ENCODE measurements at places on chromosomes 6 and 20.

GRCh38 chr20:56506103-56506502 is 18.4 kb upstream of the FAM209A start:
- no peak for DNase-seq

DNA sequence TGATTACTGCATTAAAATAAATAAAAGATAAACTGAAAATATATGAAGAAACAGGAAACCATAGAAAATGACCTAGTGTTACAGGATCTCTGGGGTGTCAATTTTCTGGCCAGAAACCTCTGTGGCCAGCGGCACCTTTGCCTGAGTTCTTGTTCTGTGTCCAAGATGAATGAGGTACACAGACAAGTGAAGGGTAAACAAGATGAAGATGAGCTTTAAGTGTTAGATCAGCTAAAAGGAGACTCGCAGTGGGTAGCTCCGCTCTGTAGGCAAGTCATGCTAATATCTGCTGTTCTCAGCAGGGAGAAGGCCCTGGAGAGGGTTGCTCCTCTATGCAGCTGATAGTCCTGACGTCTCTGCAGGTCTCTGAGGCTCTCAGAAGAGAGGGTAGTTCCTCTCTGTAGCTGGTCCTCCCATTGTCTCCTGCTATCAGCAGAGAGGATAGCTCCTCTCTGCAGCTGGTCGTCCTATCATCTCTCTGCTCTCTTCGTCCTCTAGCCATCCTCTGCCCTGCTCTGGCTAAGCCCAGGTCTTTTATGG is 35.9 kb upstream of the TBC1D22B start:
- DNase-seq = no peak

DNA sequence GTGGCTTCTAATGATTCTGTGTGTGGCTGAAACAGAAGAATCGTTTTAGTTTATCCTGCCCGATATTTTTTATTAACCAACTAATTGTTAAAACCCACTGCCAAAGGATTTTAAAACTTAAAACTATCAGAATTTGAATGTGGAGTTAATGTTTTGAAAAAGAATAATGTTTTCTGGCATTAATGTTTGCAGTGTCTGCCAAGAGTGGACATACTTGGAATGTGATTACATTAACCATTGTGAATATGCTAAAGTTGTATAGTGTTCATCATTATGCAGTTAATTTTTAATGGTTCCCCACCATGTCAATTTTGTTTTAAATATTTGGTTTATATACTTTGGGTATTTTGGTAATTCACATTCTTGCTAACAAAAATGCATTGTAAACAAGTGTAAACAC is 24.4 kb downstream of the DCBLD1 start:
- DNase-seq = no peak

DNA sequence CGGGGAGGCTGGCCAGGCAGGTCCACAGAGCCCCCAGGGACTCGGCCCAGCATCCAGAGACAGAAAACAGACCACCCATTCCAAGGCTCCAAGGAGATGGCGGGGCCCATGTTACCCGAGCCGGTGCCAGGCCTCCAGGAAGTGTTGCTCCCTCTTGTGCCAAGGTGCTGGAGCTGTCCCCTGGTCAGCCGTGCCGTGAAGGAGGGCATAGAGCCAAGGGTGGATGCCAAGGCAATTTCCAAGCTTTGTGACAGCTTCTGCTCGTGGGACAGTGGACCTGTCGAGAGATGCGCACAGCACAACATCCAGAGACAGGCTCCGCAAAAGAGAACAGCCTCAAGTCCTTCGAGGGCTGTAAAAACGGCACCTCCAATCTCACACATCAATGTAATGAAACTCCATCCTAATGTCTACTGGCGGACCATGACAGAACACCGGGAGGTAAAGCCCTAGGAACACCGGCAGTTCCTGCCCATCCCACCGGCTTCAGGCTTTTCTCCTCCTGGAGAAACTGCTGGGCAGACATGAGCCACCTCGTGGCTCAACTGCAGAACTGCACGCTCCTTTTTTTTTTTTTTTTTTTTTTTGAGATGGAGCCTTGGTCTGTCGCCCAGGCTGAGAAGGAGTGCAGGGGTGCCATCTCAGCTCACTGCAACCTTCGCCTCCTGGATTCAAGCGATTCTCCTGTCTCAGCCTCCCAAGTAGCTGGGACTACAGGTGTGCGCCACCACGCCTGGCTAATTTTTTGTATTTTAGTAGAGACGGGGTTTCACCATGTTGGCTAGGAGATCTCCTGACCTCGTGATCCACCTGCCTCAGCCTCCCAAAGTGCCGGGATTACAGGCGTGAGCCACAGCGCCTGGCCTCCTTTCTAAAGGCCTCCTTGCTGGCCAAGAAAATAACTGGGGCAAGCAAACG is 30.9 kb upstream of the AVP start:
- no peak for DNase-seq

DNA sequence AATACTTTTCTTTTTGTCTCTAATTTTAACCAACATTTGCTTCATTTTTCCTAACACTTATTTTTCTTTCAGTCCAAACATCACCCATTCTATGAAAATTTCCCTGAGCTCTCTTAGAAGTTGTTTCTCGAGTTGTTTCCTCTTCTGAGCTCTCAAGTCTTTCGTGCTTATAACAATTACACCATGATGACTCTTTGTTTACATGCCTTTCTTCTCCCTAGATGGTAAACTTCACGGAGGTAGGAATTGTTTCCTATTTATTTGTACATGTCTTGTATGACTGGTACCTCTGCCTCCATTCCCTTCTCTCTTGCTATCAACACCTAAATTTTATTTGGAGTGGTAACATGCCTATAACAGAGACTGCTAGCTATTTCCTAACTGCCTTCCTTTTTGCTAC is 6.4 kb downstream of the BLOC1S5 start:
- DNase-seq = no peak

DNA sequence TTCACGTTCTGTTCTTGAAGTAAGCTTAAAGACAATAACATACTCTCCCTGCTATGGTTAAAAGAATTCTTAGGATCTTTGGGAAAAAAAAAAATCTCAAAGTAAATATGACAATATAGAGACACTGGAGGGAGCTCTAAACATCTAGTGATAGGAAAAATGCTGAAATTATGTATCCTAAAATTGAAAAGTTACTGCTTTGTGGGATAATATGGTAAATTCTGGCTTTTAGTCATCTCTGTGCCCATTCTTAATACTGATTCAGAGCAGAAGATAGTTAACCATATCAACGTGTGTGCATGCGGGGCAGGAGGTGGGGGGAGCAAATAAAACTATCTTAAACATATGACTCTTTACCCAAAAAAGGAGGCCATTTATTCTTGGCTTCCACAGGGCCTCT is 165.4 kb downstream of the GMPR start:
- DNase-seq = no peak

- no peak for DNase-seq
These were observed 132.8 kb downstream of the QKI start for GRCh38 chr6:163547287-163547686.

GRCh38 chr6:151285122-151285521 is 45.4 kb downstream of the AKAP12 start:
- DNase-seq = no peak

GRCh38 chr20:10747019-10747418 is 73.2 kb upstream of the JAG1 start:
- DNase-seq = no peak

GRCh38 chr20:33846291-33846935 is 35.3 kb downstream of the CHMP4B start:
- DNase-seq = no peak

DNA sequence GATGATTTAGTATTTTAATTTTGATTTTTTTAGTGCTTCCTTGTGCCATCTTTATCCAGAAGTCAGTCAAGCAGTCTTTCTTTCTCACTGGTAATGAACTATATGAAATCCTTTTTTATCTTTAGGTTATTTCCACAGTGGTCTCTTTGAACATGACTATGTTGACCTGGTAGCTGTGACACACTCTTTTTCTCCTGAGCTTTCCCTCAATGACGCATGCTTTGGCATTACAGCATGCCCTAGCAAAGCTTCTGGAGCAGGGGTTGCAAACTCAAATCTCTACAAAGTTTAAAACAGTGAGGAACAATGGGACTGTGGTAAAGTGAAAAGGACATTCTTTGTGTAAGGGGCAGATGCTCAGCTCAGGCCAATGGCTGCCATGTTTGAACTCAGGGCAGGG is 4.5 kb upstream of the PLAGL1 start:
- no peak for DNase-seq

- no peak for DNase-seq
These were observed 34.0 kb downstream of the NCOA6 start for GRCh38 chr20:34791289-34792020.

DNA sequence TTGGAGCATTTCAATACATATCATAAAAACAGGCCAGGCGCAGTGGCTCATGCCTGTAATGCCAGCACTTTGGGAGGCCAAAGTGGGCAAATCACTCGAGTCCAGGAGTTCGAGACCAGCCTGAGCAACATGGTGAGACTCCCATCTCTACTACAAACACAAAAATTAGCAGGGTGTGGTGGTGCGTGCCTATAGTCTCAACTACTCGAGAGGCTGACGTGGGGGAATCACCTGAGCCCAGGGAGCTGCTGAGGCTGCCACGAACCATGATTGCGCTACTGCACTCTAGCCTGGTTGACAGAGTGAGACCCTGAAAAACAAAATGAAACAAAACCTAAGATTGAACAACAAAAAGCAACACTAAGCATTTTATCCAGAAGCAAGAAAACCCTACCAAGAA is 47.2 kb downstream of the BACH2 start:
- no peak for DNase-seq

DNA sequence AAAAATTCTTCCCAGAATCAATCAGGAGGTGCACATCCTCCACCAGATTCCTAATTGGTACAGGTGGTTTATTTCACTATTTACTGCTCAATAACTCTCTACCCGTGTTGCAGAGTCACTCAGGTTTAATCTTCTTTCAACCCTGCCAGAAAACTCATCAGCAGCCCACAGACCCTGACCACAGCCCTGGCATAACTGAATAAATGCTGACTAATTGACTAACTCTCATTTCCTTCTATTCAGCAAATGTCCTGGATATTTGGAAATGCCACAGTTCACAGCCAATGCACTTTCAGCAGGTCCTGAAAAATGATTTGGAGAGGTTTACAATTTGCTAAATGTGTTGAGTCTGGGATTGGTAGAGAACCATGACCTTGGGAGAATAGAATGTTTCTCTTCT is 62.3 kb downstream of the TRMT6 start:
- DNase-seq = no peak

DNA sequence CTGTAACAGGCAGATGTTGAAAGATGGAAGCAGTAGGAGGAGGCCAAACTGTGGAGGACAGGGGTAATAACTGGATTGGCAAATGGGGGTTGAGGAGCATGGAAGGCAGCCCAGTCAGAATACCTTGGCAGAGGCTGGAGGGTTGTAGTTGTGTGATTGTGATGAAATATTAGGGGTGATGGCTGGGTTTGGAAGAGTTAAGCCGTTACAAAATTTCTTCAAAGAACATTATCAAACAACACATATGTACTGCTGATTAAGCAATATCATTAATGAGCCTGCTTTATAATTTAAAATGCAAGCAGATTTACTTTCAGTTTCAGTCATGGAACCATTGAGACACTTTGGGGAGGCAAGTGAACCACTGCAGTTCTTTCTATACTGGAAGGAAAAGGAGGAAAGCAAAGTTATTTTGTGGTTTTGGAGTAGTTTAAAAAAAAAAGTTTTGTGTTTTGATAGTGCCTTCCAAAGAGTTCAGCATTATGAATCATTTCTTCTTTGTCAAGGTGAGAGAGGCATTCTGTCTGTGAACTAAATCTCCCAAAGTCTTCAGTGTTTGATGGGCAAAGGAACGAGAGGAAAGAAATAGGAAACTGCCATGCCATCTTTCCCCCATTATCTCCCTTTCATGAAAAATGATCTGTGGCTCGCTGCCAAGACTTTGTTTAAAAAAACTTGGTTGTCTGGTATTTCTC is 20.7 kb downstream of the FOXO3 start:
- DNase-seq = no peak

- DNase-seq = no peak
These were observed at the start of gene TSHZ2 for GRCh38 chr20:52972190-52972937. TSHZ2 (plus strand) TSS chr20:52972358; CDS start chr20:52973294, 936 bp downstream.

DNA sequence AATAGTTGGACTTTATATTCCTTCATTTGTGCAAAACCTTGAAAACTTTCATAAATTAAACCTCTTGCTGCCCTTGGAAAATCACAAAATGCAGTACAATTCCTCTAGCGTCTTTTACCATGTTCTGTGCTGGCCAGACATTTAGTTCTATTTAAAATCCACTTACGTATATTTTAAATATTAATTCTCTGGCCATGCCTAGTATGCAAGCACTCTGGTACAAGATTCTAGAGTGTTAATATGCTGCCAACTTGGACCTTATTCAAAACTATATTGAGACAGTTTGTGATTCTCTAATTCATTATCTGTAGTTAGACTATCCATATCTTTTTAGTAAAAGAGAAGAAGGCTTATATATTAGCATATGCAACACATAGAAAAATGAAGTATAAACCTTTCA is 328.1 kb downstream of the ARHGAP18 start:
- no peak for DNase-seq

DNA sequence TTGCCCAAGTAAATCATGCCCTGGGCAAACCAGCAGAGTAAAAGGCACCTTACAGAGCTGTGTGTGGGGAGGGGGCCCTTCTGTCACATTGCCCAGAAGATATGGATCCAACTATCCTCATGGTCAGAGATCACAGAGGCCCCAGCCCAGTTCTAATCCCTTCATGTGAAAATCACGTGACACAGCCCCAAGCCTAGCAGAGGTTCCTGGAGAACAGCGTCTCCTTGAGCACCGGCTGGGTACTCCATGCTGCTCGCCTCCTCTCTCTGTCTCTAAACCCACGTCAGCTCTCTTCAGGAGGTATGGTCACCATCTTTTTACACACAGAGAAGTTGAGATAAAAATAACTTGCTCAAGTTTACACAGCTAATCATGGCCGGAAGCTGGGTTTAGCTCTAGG is 230.2 kb downstream of the ANKRD60 start:
- no peak for DNase-seq

DNA sequence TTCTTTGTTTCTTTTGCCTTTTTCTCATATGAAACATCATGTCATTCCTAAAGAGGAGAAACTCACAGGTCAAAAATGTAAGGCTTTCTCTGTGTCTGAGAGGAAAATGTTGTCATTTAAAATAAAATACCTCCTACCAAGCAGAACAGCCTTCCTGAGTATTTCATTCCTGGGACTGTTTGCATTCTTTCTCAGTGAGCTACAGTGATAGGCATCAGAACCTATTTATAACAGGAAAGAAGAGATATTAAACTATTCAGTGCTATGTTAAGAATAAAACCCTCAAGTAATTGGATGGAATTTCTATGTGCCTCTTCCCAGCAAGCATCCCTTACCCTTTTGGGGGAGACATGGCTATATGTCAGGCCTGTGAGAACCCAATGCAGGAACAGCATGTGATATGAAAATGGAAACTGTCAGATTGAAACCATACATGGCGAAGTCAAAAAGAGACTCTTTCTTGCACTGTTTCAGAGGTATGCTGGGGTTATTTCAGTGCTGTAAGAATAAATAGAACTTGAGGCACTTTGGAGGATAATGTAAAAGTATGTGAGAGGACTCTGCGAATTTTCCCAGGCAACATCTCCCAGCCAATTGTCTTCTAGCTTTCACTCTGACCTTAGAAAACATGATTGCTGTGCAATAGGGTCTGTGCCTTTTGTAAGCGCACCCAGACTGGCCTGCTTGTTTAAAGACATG is 133.8 kb upstream of the CCN2 start:
- DNase-seq = no peak

All from cortex of kidney (tissue), 1 donor.